ENCODE measurements at places on chromosomes 11 and 22.

DNA sequence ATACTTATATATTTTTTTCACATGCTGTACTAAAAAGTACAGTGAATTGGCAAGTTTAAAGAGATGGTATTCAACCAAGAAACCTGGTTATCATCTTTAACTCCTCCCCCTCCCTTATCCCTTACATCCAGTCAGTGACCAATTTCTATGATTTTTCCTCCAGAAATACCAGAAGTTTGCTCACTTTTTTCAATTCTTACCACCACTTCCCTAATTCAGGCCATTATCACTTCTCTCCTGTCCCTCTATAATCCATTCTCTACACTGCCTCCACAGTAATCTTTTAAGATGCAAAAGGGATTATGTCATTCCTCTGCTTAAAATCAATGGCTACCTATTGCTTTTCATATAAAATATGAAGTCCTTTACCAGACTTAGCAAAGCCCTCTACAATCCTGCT is 62.8 kb downstream of the CEP57 start:
- no peak for DNase-seq
- H3K4me1 ChIP-seq, result no peaks in the 10 kb centered on the region
- H3K27ac ChIP-seq, result no peak overlapping the region
- H3K36me3 ChIP-seq, result peaks cover 8% of the 10 kb centered on the region

GRCh38 chr11:18987454-18988231 is 48.4 kb upstream of the MRGPRX1 start:
- H3K36me3 ChIP-seq, result no peaks in the 10 kb centered on the region
- no peak overlapping the region for H3K4me3 ChIP-seq
- H3K27ac ChIP-seq, result no peak overlapping the region
- H3K27me3 ChIP-seq, result peaks cover 65% of the 10 kb centered on the region

GRCh38 chr11:116384407-116384806 is 388.4 kb downstream of the BUD13 start:
- no peaks in the 10 kb centered on the region for H3K36me3 ChIP-seq
- no peak overlapping the region for H3K4me3 ChIP-seq
- no peaks in the 10 kb centered on the region for H3K4me1 ChIP-seq

DNA sequence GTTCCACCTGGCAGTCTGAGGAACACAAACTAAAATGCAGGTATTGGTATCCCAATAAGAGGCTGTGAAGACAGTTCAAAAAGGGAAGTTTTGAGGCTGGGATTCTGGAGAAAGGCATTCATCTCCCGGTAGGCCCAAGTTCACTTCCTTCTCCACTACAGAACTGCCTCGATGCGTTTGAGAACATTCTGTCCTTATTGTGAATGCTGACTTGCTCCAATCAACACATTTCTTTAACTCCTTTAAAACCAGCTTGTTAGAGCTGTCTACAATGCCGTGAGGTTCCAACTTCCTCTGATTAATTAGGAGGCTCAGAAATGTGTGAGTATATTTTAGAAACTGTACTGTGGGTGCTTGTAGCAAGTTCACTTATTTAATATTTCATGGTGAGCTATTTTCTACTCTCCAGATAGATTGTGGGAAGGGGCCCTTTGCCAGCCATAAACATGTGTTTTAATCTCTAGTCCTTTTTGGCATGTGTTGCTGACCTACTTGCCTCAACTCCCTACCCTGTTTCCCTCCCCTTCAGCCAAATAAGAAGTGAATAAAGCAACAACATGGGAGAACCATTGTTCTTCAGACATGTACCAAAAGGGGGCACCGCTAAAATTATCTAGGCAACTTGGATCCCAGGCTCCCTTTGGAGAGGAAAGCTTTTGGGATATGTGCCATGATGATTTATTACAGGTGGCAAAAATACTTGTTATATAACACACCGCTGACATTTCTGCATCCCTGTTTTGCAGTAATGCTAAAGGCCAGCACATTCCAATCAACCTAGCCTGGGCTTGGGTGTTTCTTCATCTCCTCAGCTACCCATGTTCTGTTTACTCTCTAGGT is 245.6 kb downstream of the BLID start:
- H3K27ac ChIP-seq, result no peak overlapping the region
- H3K27me3 ChIP-seq, result no peaks in the 10 kb centered on the region
- no peaks in the 10 kb centered on the region for H3K36me3 ChIP-seq
- DNase-seq, result no peak
- H3K4me1 ChIP-seq, result no peaks in the 10 kb centered on the region
- no peak overlapping the region for H3K4me3 ChIP-seq

- no peak overlapping the region for H3K27ac ChIP-seq
- H3K36me3 ChIP-seq, result no peaks in the 10 kb centered on the region
- H3K4me3 ChIP-seq, result no peak overlapping the region
- peaks cover 20% of the 10 kb centered on the region for H3K27me3 ChIP-seq
These were observed 18.9 kb downstream of the MMP3 start for GRCh38 chr11:102824556-102824955.

GRCh38 chr11:109984634-109985289 is 108.4 kb upstream of the ZC3H12C start:
- H3K4me3 ChIP-seq, result peak overlapping the region; percentile 8
- no peak for DNase-seq
- no peaks in the 10 kb centered on the region for H3K4me1 ChIP-seq
- no peaks in the 10 kb centered on the region for H3K36me3 ChIP-seq
- H3K27ac ChIP-seq, result no peak overlapping the region

DNA sequence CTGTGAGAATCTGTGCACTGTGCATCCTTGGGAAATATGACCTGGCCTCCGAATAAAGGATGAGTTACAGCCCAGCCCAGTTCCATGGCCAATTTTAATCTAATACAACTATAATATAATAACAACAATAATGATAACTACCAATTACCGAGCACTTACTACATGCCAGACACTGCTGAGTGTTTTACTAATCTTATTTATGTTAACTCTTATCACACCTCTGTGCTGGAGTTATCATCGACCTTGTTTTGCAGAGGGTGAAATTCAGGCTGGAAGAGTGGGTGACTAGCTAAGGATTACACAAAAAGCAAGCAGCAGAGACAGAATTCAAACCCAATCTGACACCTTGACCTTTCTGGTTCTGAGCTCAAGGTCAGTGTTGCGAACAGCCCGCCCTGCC is 83.9 kb downstream of the GALNT18 start:
- no peak overlapping the region for H3K27ac ChIP-seq
- H3K27me3 ChIP-seq, result no peaks in the 10 kb centered on the region
- H3K36me3 ChIP-seq, result no peaks in the 10 kb centered on the region
- DNase-seq, result no peak

- H3K27ac ChIP-seq, result no peak overlapping the region
- H3K4me3 ChIP-seq, result no peak overlapping the region
- peaks cover 5% of the 10 kb centered on the region for H3K4me1 ChIP-seq
- peaks cover 94% of the 10 kb centered on the region for H3K27me3 ChIP-seq
- DNase-seq, result no peak
These were observed 23.4 kb upstream of the ROBO3 start for GRCh38 chr11:124841840-124842239.

GRCh38 chr11:94417386-94417987 is 16.3 kb upstream of the GPR83 start:
- no peaks in the 10 kb centered on the region for H3K27me3 ChIP-seq
- no peak overlapping the region for H3K27ac ChIP-seq
- no peak for DNase-seq
- no peaks in the 10 kb centered on the region for H3K4me1 ChIP-seq

- H3K36me3 ChIP-seq, result peaks cover 64% of the 10 kb centered on the region
- peak overlapping the region; percentile 93 for H3K27ac ChIP-seq
- no peaks in the 10 kb centered on the region for H3K27me3 ChIP-seq
- no peak for DNase-seq
- peak overlapping the region; percentile 54 for H3K4me3 ChIP-seq
These were observed 16.7 kb downstream of the BCL9L start for GRCh38 chr11:118908901-118909618.

- peaks cover 13% of the 10 kb centered on the region for H3K36me3 ChIP-seq
- H3K27ac ChIP-seq, result no peak overlapping the region
- no peak overlapping the region for H3K4me3 ChIP-seq
- H3K4me1 ChIP-seq, result peaks cover 23% of the 10 kb centered on the region
These were observed 19.3 kb downstream of the MTFP1 start for GRCh38 chr22:30444632-30445437.

DNA sequence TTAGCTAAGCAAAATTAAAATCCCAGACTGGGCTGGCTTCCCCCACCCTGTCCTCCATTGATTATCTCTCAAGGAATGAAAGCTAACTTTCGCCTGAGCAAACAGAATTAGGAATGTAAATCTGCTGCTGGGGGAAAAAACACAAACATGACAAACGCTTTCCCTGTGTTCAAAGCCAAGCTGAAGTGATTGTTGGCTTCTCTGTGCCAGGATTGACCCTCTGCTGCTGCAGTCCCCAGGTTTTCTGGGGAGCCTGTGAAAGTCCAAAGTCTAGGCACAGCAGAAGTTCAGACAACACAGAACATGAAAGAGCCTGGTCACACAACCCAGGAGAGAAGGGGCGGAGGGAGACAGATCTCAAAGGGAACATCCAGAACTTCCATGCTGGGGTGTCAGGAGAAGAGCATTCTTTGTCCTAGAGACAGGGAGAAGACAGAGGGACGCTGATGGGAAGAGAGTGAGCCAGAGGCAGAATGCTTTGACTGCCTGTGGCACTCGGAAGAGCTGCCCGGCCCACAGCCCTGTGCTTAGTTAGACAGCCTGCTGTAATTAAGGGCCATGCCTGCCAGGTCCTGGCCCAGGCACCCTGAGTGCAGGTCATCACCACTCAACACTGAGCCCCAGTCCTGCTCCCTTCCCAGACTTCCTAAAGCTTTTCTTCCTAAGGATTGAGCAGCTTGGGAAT is 6.9 kb downstream of the PATZ1 start:
- DNase-seq, result no peak
- peak overlapping the region; percentile 74 for H3K27ac ChIP-seq
- H3K4me1 ChIP-seq, result peaks cover 74% of the 10 kb centered on the region
- H3K4me3 ChIP-seq, result no peak overlapping the region

GRCh38 chr11:117884994-117885393 is 8.5 kb upstream of the FXYD6 start:
- no peak for DNase-seq
- no peak overlapping the region for H3K4me3 ChIP-seq
- H3K36me3 ChIP-seq, result no peaks in the 10 kb centered on the region
- peaks cover 42% of the 10 kb centered on the region for H3K27me3 ChIP-seq
- no peak overlapping the region for H3K27ac ChIP-seq
- no peaks in the 10 kb centered on the region for H3K4me1 ChIP-seq

DNA sequence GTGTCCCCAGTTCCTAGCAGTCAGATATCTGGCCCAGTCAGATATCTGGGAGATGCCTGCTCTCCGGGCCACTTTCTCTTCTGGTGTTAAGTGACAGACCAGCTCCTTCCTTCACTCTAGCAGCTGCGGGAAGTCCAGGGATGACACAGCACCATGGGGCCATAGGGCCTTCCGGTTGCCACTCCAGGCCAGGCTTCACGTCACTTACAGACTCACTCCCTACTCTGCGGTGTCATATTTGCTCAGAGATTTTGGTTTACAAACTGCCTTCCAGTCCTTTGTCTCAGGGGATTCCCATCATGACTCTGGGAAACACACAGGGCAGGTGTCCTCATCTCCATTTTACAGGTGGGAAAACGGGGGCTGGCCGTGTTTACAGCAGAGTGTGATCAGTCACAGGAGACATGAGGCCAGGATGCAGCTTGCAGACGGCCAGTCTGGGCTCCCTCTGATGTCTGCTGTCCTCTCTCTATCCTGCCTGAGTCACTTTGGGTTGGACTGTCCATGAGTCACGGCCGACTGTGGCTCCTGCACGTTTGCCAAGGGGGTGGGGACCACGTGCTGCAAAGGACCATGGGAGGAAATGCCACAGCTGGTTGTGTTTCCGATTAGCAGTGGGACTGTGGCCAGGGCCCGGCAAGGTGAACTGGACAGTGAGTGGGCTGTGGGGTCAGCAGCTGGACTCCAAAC is 8.2 kb upstream of the TBC1D22A start:
- no peak overlapping the region for H3K4me3 ChIP-seq
- no peak for DNase-seq
- H3K27me3 ChIP-seq, result no peaks in the 10 kb centered on the region
- H3K4me1 ChIP-seq, result peaks cover 28% of the 10 kb centered on the region

DNA sequence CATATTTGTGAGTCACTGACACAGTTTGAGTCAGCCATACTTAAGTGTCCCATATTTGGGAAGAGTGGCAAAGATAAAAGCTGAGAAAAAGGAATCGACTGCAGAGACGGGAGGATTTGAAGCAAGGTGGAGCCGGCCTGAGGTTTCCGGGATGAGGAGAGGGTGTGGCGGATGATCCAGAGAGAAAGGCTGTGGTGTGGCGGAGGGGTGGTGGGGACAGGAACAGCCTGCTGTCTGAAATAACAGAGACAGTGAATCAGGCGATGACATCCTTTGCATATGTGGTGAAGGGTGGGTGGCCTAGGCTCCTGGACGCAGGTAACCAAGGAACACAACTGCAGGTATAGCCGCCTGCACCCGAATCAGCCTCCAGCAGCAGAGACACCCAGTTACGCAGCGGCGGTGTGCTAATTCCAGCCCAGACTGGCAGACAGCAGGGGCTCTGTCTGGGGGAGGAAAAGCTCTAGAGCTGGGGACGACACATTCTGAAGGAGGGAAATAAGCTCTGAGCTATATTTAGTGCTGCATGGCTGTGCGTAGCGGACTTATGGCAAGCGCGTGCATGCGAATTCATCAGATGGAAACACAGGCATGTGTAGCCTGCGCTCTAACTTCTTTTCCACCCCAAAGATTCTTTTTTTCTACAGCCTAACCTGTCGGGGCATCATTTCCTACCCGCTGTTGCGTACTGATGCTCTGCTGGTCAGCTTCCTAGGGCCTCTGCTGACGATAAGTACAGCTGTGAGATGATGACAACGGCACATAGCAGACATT is 62.7 kb upstream of the BARX2 start:
- no peaks in the 10 kb centered on the region for H3K4me1 ChIP-seq
- H3K27me3 ChIP-seq, result peaks cover 12% of the 10 kb centered on the region
- DNase-seq, result no peak

DNA sequence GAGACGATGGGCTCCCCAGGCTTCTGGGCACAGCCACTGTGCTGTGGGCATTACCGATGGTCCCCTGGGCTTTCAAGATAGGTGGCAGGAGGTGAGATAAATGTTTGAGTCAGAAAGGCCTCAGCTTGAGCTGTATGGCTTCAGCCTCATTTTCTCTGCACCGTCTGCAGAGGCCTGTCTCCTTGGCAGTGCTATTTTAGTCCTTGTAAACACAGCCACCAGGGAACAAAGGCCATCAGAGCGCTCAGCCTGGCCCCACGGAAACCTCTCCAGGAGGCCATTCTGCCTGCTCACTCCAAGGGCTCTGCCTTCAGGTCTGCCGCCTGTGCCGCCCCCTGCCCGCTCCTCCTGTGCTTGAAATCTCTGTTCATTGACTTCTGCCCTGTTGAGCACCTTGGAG is 1424.9 kb downstream of the TBC1D22A start:
- H3K4me1 ChIP-seq, result peaks cover 48% of the 10 kb centered on the region
- peaks cover 6% of the 10 kb centered on the region for H3K36me3 ChIP-seq
- DNase-seq, result no peak
- H3K27me3 ChIP-seq, result peaks cover 8% of the 10 kb centered on the region
- no peak overlapping the region for H3K27ac ChIP-seq
- peak overlapping the region; percentile 45 for H3K4me3 ChIP-seq

DNA sequence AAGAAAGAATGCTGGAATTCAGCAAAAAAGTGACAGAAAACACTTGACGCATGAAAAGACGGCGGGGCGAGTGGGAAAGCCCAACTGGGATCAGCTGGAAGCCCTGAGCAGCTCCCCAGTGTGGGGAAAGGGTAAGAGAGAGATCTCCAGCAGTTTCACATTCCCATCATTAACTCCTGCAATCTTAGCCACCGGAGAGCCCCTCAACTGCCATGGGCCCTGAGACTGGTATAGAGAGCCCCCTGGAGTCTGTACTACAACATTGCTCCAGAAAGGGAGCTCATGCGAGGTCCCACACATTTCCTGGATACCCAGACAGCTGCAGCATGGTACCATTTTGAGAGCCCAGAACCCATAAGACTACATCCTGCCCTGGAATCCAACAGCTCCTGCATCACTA is 31.1 kb downstream of the MRGPRX4 start:
- no peak for DNase-seq
- no peaks in the 10 kb centered on the region for H3K4me1 ChIP-seq
- peaks cover 73% of the 10 kb centered on the region for H3K27me3 ChIP-seq
- no peaks in the 10 kb centered on the region for H3K36me3 ChIP-seq
- H3K27ac ChIP-seq, result no peak overlapping the region

Measured in central memory CD8-positive, alpha-beta T cell (primary cell).